HepG2 (cell line): ENCODE measurements at places on chromosomes 6 and 20.

DNA sequence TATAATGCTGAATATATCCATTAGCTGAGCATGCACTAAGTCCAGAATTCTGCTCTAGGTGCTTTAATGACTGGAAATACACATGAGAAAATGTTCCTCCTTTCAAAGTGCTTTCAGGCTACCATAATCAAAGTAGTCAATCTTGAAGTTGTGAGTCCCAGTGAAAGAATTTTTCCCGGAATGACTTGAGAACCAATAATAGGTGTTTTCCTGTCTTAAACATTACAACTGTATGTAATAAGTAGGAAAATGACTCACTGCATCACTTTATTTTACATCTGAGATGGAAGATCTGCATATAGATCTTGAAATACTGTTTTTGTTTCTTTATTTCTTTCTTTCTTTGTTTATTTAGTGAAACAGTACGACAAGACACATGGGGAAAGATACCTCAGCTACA lies 437.4 kb upstream of the JAG1 start:
- DNase-seq: no peak

DNA sequence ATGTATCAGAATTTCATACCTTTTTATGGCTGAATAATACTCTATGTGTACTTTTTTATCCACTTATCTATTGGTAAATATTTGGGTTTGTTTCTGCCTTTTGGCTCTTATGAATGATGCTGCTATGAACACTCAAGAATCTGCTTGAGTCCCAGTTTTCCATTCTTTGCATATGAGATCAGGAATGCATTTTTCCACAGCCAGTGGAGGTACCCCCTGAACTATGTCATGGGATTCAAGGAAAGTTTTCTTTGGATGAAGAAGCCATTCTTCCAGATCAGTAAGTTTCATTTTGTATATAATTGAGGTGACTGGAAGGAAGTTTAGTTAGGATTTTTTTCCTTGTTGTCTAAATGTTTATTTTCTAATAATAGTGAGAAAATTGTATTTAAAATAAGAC lies 40.9 kb downstream of the NKX2-4 start:
- DNase-seq: no peak

DNA sequence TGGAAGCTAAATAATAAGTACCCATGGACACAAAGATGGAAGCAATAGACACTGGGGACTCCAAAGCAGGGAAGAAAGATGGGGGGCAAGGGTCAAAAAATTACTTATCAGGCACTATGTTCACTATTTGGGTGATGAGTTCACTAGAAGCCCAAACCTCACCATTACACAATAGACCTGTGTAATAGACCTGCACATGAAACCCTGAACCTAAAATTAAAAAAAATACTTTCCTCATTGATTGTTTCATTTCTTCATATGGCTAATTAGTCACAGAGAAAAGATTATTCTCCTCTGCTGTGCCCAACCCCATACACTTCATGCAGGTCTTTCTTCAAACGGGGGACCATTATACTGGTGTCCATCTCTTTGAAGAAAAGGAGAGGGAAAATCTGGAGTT lies 213.0 kb upstream of the DTNBP1 start:
- no peak for DNase-seq

DNA sequence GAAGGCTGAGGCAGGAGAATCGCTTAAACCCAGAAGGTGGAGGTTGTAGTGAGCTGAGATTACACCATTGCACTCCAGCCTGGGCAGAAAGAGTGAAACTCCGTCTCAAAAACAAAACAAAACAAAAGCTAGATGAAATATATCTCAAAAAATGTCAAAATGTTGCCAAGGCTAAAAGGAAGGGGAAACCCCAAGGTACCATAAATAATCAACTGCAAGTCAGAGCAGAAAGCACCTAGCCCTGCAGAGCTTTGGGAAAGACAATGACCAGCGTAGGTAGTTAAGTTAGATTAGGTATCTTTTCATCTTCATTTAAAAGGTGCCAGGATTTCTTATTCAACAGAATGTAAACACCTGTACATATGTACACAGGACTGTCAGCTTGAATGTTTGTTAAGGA lies 33.0 kb downstream of the AKIRIN2 start:
- DNase-seq: no peak

- no peak for DNase-seq
Measured at GRCh38 chr6:154484942-154485341, 25.5 kb downstream of the CNKSR3 start.

- peak; percentile 53 for DNase-seq
Measured at GRCh38 chr20:1893721-1894470, 1.3 kb upstream of the SIRPA start.

- DNase-seq: no peak
Measured at GRCh38 chr20:51660672-51661608, 107.2 kb downstream of the ATP9A start.

GRCh38 chr20:7710440-7710839 lies 229.8 kb downstream of the HAO1 start:
- DNase-seq: no peak

GRCh38 chr20:50717974-50718761 lies 13.2 kb upstream of the PARD6B start:
- DNase-seq: no peak

DNA sequence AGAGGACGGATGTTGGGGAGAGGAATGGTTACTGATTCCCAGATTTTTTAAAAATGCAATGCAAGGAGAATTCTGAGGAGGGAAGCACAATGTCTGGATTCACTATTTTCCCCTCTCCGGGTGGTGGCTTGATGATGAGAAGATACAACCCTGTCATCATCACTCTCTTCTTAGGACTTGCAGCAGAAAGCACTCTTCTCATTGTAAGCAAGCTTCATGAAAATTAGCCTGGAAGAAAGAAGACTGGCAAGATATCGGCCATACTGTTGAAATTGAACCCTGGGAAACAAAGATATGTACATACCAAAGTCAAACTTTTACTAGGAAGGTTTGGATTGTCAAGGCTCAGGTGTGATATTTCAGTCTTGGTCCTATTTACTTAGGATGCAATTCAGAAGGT lies 195.7 kb downstream of the EDN1 start:
- no peak for DNase-seq

DNA sequence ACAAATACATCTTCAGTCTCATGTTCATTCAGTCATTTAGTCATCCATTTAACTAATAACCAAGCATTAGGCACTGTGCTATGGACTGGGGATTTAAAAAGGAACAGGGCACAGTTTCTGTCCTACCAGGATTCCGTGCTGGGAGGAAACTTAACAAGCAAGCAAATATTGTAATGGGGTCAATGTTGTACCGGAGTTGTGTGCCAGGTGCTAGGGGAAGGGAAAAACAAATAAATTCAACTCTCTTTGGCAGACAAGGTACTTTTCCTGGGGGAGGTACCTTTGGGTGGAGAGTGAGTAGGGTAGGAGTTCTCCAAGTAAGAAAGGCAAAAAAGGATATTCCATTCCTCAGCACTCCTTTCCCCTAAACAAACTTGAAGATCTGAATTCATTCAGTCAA lies 90.3 kb downstream of the OLIG3 start:
- no peak for DNase-seq

GRCh38 chr6:169498916-169499513 lies 202.8 kb downstream of the WDR27 start:
- no peak for DNase-seq

GRCh38 chr6:126437205-126437604 lies 97.3 kb downstream of the CENPW start:
- DNase-seq: no peak

DNA sequence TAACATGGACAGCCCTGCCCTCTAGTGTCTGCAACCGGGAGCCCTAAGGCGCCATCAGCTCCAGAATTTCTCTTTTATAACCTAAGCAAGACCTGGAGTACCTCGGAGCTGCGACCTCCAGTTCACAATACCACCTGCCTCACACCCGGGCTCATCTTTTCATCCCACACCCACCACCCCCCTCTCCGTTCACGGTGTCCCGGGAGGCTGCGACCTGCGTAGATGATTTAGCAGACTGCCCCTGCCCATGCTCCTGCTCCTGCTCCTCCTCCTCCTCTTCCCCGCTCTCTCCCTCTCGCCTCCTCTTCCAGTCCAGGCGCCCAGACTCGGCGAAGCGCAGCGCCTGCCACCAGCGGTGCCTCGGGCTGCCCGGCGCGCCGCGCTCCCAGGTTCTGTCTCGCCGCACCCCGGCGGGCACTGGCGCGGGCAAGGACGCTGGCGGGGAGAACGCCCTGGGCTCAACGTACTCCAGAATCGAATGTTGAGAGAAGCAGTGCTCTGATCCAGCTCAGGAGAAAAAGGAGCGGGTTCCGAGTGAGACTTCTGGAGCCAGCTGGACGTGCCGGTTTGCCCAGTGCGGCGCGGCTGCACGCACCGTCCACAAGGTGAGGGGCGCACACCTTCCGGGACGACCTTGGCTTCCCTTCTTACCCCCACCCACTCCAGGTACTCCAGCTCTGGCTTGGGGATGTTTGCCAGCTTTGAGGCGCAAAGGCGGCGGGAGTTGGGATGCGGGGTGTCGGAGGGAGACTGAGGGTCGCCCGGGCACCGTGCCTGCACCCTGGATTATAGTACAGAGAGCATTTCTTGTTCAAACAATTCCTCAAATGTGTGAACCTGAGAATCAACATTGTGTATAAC lies at the start of gene HTR1E:
Gene HTR1E (plus strand): TSS at position 310 of the 861 bp plus-strand sequence. CDS start 77,807 bp downstream, outside the sequence.
- peak; percentile 42 for DNase-seq

DNA sequence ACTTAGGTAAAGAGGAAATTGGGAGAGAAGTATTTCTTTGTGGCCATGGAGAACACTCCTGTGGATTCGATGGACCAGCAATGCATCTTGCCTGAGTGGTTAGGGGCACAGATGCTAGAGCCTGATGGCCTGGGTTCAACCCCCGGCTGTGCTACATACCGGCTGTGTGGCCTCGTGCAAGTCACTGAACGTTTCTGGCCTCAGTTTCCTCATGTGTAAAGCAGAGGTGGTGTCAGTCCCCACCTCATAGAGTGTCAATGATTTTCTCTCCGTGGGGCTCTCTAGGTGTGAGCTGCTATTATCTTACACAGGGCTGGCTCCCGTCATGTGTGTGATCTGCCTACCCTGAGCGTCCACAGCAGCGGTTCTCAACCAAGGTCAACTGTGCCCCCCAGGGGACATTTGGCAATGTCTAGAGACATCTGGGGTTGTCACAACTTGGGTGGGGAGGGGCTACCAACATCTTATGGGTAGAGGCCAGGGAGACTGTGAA lies 50.0 kb upstream of the PTPN1 start:
- DNase-seq: no peak

DNA sequence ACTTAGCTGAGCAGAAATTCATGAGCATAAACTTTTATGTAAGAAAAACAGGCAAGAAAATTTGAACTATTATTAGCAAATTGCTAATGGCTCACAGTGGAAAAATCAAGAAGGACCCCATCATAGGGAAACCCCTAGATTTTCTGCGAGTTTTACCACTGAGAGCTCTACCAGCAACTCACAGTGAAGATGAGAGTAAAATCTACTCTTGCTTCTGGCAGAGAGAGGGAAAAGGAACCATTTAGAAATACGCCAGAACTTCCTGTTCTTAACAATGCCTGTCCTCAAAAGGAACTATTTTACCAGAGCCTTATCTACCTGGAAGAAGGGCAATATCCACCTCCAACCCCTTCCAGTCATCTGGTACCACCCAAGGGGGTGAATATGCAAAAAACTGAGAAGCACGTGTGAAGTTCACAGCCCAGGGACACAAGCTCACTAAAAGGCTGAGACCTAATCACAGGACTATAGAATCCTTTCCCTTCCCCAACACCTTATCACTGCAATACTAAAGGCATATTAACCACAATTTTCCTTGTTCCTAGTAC lies 34.4 kb upstream of the ASF1A start:
- no peak for DNase-seq

- no peak for DNase-seq
Measured at GRCh38 chr6:22003287-22003686, 293.5 kb downstream of the PRL start.

DNA sequence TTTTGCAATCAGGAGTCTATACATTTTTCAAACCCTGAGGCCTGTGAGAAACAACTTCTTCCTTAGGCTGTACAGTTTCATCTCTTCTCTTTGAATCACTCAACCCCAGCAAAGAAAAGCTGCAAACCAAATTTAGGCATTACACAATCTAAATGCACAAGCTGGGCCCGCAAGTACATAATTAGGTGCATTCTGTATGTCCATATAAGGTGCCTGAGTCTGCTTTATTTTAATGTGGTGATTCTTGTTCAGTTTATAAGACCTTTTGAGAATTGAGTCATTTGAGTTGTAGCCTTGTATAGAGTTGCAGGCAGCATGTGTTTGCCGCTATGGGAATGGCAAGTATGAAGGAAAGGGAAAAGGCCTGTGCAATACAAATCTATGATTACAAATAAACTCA lies 709.6 kb upstream of the MARCKS start:
- DNase-seq: no peak

DNA sequence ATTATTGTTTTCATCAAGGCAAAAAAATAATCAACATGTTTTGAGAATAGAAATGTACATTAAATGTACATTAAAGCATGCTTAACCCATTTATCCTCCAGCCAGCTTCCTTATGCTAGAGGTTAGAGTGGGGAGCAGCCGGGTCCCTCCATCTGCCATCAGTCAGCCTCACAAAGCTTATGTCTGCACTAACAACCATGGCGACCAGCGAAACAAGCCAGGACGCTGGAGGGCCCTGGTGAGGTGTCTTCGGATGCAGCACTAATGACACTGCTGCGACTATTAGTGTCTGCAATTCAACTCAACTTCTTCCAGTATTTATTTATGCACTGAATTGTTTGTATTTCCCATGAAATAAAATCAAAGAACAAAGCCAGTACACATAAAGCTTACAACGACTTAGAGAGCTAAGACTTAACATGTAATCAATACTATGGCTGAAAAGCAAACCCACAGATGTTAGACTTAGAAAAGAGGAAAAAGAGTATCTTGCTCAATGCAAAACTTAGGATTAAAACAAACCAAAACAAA lies 6.8 kb downstream of the CLDN20 start:
- DNase-seq: no peak

DNA sequence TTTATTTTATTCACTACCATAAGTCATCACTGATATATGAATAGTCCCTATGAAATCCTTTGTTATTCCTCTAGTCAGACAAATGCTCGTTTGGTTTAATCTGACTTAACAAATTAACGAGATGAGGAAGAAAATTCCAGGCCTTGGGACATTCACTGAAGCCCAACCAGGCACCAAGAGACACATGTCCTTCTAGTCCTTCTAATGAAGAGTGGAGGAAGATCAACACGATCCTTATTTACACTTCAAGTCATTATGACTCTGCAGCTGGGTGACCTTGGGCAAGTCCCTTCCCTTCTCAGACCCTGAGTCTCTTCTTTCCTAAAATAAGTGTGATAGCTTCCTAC lies 117.5 kb downstream of the CEBPB start:
- no peak for DNase-seq

DNA sequence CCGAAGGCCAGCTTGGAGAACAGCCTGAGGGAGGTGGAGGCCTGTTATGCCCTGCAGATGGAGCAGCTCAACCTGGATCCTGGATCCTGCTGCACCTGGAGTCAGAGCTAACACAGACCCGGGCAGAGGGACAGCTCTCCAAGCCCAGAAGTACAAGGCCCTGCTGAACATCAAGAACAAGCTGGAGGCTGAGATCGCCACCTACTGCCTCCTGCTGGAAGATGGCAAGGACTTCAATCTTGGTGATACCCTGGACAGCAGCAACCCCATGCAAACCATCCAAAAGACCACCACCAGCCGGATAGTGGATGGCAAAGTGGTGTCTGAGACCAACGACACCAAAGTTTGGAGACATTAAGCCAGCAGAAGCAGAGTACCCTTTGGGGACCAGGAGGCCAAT lies 223.5 kb upstream of the ID4 start:
- DNase-seq: no peak

GRCh38 chr20:18133962-18134361 lies 3.7 kb upstream of the KAT14 start:
- no peak for DNase-seq

- DNase-seq: no peak
Measured at GRCh38 chr6:30494291-30494861, 5.1 kb downstream of the HLA-E start.

- DNase-seq: no peak
Measured at GRCh38 chr6:154591234-154591633, 80.7 kb upstream of the CNKSR3 start.
